Hematopoietic multipotent progenitor cell treated with erythropoietin and hydrocortisone succinate and interleukin-3 and kit ligand, for 6 days (in vitro differentiated cells): ENCODE measurements at places on chromosomes 7 and 10.

GRCh38 chr7:157395206-157395605, 58.4 kb downstream of the DNAJB6 start:
- DNase-seq = peak; percentile 58

GRCh38 chr10:55740110-55740509, 620.9 kb downstream of the ZWINT start:
- no peak for DNase-seq

GRCh38 chr7:101126651-101127459, at the start of gene SERPINE1:
TSS of gene SERPINE1 (plus strand) at chr7:101127104. CDS start at chr7:101128394, 1,290 bp downstream.
- DNase-seq = peak; percentile 93

- DNase-seq = peak; percentile 66
Measured at GRCh38 chr10:21020545-21020944, 123.4 kb upstream of the NEBL start.
